Naive thymus-derived CD8-positive, alpha-beta T cell (primary cell): ENCODE measurements at places on chromosomes 3 and 15. TPM values are rescaled to one million over a fixed set of nuclear protein-coding genes. Genes with fewer than 3 reads are reported as not detected.

DNA sequence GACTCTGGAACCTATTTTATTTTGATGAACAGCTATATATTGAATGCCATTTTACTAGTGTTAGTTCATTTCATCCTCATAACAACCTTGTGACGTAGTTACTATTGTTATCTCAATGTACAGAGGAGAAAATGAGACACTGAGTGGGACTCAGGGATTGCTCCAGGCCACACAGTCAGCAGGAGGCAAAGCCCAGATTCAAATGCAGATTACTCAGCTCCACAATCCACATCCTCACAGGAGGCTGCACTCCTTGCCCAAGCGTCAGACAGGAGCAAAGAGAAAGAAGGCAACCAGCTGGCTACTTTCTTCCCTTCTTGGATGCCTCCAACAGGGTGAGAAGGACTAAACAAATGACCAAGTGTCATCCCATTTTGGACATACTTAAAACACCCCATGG lies 92.0 kb upstream of the CCDC54 start:
- no peak overlapping the region for H3K4me3 ChIP-seq
- no peaks in the 10 kb centered on the region for H3K27me3 ChIP-seq
- DNase-seq: no peak
- H3K36me3 ChIP-seq: no peaks in the 10 kb centered on the region
- H3K27ac ChIP-seq: no peak overlapping the region

DNA sequence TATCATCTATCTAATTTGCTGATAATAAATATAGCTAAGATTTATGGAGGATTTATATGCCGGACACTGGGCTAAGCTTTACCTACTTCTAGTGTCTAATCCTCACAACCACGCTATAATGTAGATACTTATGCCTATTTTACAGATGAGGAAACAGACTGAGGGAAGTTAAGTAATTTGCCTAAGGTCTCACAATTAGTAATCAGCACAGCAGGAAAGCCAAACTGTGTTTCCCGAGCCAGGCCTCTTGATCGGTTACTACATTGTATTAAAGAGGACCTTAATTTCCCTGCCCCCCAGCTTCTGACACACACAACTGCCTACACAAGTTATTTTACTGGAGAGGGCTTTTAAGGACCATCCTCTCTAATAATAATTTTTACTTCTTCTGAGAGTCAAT lies 40.9 kb downstream of the ONECUT1 start:
- H3K4me1 ChIP-seq: no peaks in the 10 kb centered on the region
- H3K36me3 ChIP-seq: no peaks in the 10 kb centered on the region
- H3K27me3 ChIP-seq: peaks cover 41% of the 10 kb centered on the region

DNA sequence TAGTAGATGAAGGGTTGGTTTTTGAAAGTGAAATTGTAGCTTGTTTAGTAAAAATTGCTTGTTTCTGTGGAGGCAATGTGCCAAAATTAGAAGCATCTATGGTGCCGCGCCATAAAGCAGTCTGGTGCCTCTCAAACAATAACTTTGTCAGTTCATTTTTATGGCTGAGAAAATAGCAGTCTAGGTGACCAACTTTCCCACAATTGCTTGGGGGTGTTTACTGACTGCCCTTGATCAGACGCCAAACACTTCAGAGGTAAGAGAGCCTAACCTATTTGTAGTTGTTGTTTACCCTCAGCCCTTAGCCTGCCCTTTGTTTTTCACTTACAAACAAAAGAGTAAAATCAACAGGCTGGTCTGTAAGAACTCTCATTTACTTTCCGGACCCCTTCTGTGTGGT lies 174.5 kb downstream of the FNDC3B start:
- no peaks in the 10 kb centered on the region for H3K27me3 ChIP-seq
- peaks cover 6% of the 10 kb centered on the region for H3K4me1 ChIP-seq
- no peak for DNase-seq
- no peak overlapping the region for H3K4me3 ChIP-seq
- peaks cover 3% of the 10 kb centered on the region for H3K36me3 ChIP-seq

DNA sequence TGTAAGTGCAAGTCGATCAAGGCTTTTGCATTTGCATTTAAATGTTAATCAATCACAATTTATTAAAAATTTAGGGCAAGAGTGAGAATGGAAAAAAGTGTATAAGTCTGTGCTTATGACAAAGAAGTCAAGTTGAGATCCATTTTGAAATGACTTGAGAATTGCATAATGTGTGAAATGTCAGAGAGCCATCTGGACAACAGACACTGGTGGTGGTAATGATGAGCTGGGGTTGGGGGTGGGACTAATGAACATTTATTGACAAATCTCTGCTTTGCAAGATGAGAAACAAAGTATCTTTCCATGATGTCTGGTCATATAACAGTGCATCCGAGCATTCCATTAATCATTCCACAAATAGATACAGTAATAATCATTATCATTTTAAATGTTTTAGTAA lies 89.4 kb upstream of the ZBTB20 start:
- no peaks in the 10 kb centered on the region for H3K4me1 ChIP-seq
- H3K4me3 ChIP-seq: no peak overlapping the region
- no peak overlapping the region for H3K27ac ChIP-seq
- no peaks in the 10 kb centered on the region for H3K27me3 ChIP-seq
- no peak for DNase-seq

GRCh38 chr3:178203650-178204049 lies 332.6 kb upstream of the KCNMB2 start:
- H3K27ac ChIP-seq: no peak overlapping the region
- peaks cover 1% of the 10 kb centered on the region for H3K27me3 ChIP-seq

CCR4 gene
- total RNA-seq: 0.23 TPM

CCR9 gene
- 2.0 TPM for total RNA-seq

CHST13 gene
- total RNA-seq: not detected
